AG04450 (cell line): ENCODE measurements at places on chromosomes 12 and 14.

DNA sequence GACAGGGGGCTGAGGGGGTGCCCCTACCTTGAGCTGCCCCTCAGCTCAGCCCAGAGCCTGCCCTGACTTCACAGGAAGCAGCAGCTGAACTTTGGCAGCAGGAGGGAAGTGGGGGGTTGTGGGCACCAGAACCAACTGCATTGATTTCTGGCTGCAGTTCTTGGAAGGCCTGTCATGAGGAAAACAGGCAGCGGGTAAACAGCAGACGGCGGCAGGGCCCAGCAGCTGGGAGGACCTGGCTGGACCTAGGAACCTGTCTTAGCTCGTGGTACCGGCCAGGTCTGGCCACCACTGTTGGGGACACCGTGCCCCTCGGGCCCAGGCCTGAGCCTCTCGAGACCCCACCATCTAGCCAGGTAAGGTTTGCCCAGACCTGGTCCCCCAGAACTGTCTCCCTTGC is 154.2 kb upstream of the MYL2 start:
- DNase-seq = no peak

DNA sequence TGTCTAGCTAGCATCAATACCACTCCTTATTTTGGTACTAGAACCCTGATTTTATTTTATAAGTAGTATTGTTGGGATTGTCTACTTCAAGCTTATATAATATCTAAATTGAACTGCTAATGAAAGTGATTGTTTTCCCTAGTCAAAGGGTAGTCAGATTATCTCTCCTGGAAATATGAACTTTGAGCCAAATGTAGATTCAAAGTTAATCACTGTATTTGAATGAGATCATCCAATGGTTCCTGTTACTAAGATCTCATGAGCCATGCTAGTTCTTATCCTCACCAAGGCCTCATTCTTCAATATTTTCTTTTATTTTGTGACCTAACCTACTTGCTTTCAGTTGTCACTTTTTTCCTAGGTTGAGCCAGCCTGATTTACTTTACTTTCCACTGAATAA is 276.7 kb downstream of the RASSF9 start:
- no peak for DNase-seq

GRCh38 chr12:17169726-17170471 is 563.9 kb upstream of the LMO3 start:
- DNase-seq = no peak

DNA sequence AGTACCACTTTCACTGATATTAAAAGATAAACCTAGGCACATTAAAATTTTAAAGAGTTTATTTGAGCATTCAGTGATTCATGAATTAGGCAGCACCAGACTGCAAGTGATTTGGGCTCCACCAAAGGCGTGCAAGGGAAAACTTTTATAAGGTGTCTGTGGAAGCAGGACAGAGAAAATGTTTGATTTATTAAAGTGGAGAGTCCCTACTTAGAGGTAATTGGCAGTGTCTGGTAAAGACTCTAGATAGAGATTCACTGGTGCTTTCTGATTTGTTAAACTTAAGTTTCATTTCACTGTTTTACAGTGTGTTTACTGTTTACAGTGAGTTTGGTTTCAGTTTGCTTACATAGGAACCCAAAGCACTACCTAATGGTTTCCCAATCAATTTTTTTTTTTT is 72.8 kb downstream of the ANKS1B start:
- no peak for DNase-seq

DNA sequence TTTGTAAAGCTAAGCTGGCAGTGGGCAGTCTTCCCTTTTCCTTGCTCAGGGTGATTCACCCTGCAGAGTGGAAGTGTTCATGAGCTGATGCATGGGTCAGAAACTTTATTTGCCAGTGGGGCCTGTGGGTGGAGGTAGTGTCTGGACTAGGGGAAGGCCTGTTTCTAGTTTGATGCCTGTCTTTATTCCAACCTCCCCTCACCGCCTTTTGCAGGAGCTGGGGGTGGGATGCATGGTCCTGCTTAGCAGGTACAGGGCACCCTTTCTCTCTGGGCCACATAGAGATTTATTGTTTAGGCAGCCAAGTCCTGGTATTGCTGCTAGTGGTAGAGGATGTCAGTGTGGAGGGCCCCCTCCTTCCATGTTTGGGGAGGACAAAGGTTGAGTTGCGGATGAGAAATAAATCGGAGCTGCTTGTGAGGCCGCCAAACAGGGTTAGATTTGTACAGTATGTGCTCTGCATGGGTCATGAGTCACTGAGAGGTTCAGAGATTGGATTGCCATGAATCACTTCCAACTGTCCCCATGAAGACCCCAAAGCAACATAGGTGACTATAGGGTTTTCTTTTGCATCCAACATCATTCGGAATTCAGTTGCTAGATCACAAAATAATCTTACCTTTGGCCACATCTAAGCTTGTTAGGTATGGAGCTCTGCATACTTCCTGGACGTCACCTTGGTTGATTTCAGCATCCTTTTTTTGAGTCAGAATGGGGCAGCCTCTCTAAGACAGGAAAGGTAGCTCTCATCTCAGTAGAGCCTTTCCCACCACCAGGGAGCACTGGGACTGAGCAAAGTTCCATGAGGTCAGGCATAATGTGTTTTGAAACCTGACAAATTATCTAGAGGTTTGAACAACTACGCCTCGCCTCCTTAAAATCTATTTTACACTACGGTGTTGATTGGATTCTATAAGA is 8.8 kb downstream of the SMOC1 start:
- DNase-seq = no peak

- DNase-seq = peak; percentile 96
These were observed at the start of gene DUSP6 for GRCh38 chr12:89352492-89353187. Gene DUSP6, minus strand, starts transcription at chr12:89352501. Its CDS starts 462 bp downstream, at chr12:89352039.

GRCh38 chr14:54610051-54610977 is 43.4 kb downstream of the SAMD4A start:
- no peak for DNase-seq

DNA sequence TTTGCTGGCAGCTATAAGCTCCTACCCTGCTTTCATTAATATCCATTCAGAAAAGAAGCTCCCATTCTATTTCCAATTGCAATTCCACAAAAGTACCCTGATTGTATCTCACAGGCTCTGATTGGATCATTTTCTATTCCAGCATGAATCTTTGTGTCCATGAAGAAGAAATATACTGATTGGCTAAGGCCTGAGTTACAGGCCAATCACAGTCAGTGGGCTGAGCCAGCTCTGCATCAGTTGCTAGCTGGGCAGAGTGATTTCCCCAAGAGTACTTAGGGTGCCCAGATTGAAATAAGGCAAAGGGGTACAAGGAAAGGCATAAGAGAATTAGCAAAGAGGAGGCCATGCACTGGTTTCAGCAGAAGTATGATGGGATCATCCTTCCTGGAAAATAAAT is 14.4 kb downstream of the ART4 start:
- no peak for DNase-seq

DNA sequence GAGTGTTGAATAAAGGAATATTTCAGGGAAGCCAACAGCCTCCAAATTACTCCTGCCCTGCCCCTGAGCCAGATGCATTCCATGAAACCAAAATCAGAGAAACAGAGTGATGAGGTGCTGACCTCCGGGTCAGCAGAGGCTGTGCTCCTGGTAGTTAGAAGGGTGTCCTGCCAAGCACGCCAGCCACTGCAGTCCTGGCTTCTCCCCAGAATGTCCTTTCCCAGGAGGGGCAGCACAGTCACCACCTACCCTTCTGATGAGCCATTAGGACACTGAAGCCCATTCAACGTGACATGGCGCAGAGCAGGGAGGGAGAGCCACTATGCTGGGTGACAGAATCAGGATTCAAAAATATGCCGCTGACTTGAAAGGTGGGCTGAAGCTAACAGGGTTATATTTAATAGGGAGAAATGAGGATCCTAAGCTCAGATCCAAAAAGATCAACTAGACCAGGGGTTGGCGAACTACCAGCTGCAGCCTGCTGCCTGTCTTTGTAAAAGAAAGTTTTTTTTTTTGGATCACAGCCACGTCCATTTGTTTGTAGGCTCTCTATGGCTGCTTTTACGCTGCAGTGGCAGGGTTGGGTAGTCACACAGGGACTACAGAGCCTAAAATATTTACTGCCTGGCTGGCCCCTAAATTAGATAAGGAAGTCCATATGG is 34.5 kb upstream of the PLEK2 start:
- DNase-seq = no peak

DNA sequence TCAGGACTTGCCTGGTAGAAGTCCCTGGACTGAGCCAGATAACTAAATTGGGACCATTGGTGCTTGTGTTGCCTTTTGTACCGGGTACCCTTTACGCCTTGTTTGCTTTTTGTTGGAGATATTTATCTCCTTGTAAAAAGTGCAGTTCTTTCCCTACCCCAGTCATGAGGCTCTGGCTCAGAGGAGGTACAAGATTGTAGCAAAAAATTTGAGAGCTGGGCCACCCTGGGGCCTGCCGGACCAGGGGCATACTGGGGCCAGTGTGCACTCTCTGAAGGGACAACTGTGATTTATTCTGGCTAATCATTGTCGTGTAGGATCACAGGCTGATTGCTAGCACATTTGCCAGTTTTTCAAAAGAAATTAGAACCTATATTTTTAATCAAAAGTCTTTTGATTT is 13.2 kb downstream of the TPCN1 start:
- DNase-seq = no peak

DNA sequence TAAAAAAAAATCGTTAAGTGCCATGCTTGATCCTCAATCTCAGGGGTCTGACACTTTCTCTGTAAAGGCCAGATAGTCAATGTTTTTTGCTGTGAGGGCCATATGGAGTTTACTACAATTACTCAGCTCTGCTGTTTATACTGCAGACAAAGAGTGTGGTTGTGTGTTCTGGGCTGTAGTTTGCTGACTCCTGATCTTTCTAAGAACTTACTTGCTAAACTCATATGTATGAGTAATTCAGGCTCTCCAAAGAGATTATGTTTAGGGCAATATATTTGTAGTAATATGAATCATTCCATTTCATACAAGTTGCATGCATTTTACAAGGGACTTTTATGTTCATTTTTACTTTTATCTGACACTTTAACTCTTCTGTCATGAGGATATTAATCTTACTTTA is 188.2 kb downstream of the TMTC2 start:
- DNase-seq = peak; percentile 4

DNA sequence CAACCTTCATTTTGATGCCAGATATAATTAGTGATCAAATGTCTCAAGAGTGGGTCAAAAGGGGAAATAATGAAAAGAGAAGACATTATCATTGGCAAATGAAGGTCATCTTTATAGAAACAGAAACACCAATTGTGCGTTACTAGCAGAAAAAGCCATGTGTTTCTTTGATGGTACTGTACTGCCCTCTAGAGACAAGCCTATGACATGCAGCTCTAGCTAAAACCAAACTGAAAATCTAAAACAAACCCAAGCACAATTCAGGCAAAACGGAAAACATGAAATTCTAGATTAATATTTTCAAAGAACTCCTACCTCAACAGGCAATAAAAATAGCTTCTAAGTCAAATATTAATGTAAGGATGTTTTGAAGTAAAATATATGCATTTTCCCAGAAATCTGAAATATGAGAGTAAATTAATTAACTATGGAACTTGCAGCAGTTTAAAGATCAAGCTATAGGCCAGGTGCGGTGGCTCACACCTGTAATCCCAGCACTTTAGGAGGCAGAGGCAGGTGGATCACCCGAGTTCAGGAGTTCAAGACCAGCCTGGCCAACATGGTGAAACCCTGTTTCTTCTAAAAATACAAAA is 115.4 kb downstream of the KLHL28 start:
- peak; percentile 24 for DNase-seq

GRCh38 chr14:103151270-103151945 is 28.1 kb downstream of the TNFAIP2 start:
- DNase-seq = no peak

GRCh38 chr12:48678551-48679185 is 3.4 kb downstream of the KANSL2 start:
- DNase-seq = no peak

DNA sequence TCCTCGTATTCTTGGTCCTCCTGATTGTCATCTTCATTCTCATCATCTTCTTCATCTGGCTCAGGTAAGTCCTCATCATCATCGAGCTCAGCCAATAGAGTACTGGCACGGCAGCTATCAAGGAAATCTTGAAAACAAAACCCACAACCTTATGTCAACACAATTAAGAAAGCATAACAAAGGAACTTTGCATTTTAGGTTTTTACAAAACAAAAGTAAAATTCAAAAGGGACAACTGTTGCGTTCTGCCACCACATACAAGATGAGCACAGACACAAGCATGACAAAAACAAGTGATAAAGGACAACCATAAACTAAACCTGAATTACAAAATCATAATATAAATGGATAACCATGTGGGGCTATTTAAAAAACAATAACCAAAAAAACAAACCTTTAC is 84.7 kb downstream of the HECTD1 start:
- DNase-seq = no peak

- DNase-seq = no peak
These were observed 91.4 kb downstream of the SUDS3 start for GRCh38 chr12:118467641-118468305.

DNA sequence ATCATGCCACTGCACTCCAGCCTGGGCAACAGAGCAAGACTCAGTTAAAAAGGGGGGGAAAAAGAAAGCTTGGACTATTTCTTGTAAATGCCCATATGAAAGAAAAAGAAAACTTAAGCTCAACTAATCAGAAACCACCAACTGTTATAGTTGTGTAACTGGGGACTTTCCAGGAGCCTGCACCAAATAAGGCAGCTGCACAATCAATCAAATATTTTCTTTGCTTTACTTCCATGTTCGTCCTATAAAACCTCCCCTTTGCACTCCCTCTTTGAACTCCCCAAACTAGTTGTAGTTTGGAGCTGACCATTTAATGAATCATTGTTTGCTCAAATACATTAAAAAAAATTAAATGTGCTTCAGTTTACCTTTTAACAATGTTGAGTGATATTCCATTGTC is 54.9 kb downstream of the OTOGL start:
- no peak for DNase-seq

DNA sequence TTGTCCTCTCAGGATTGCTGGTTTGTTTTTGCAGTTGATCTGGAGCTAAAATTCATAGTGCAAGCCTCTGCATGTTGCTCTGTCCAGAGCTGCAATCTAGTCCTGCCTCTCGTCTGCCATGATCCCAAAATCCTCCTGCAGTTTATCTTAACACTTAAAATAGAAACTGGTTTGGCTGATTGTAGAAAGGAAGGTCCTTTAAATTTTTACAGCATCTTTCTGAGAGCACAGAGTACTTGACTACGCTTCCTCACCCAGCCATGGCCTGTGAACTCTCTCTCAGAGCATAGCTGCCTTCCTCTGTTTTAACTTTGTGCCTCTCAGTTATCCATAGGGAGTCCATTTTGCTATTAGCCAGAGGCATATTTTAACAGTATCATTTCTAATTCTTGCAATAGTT is 877.1 kb downstream of the C12orf50 start:
- no peak for DNase-seq

GRCh38 chr12:116068853-116069252 is 208.6 kb downstream of the MED13L start:
- no peak for DNase-seq

GRCh38 chr14:76714470-76714869 is 46.8 kb upstream of the VASH1 start:
- no peak for DNase-seq

GRCh38 chr14:100669468-100669867 is 57.2 kb upstream of the DLK1 start:
- DNase-seq = no peak

GRCh38 chr12:14167005-14167628 is 185.7 kb upstream of the GRIN2B start:
- DNase-seq = peak; percentile 24
